Glutamatergic neuron (in vitro differentiated cells): ENCODE measurements at places on chromosomes 5 and 9. TPM values are rescaled to one million over a fixed set of nuclear protein-coding genes. Genes with fewer than 3 reads are reported as not detected.
A peak's percentile ranks its signal among the peaks of the same experiment; 100 is the strongest.

DNA sequence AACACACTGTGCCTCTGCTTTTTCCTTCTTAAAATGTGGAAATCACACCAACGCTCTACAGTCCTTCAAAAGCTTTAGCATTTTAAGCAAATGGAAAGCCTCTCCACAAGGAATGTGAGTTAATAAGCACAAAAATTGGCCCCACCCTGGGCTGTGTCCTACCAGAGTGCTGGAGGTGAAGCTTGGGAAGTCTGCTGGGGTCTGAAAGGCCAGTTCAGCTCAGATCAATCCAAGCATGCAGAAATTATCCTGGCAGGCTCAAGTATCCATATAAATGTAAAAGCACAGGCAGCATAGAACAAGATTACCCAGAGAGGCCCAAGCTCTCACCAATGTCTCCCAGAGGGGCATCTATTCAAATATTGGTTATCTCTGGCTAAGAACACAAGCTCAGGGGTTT, 98.5 kb downstream of the ESM1 start:
- no peak overlapping the region for H3K27ac ChIP-seq
- no peak overlapping the region for H3K4me3 ChIP-seq
- peaks cover 13% of the 10 kb centered on the region for H3K36me3 ChIP-seq
- H3K4me1 ChIP-seq = peaks cover 9% of the 10 kb centered on the region

DNA sequence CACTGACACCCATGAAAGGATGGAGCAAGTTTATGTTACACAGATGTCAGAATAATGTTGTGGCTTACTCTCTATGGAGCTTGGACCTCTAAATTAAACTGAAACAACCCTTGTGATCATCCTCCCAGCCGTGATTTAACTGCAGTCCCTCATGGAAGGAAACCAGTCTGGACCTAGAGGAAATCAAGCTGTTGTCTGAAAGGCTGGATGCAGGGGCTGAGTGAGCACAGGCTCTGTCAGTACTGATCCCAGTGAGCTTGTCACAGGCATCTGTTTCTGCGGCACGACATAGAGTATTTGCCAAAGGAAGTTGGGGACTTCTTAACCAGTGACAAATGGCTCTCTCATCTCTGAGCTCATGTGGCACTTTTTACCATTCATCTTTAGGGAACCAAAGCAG, 282.9 kb upstream of the MAP3K1 start:
- H3K27me3 ChIP-seq = peaks cover 3% of the 10 kb centered on the region
- H3K36me3 ChIP-seq = no peaks in the 10 kb centered on the region
- DNase-seq = no peak
- no peaks in the 10 kb centered on the region for H3K4me1 ChIP-seq

CACNA1B gene
- 84.4 TPM for total RNA-seq

GRCh38 chr5:112960863-112961504, 15.6 kb upstream of the DCP2 start:
- peak overlapping the region; percentile 100 for H3K27ac ChIP-seq
- peak overlapping the region; percentile 56 for H3K4me3 ChIP-seq
- DNase-seq = no peak

- H3K4me1 ChIP-seq = peaks cover 20% of the 10 kb centered on the region
- peaks cover 10% of the 10 kb centered on the region for H3K36me3 ChIP-seq
- H3K4me3 ChIP-seq = peak overlapping the region; percentile 10
- H3K27ac ChIP-seq = peak overlapping the region; percentile 20
Observed at GRCh38 chr5:71907001-71907588, 188.0 kb downstream of the CARTPT start.

RIMOC1 gene
- total RNA-seq = 45.5 TPM

SHOC1 gene
- not detected for total RNA-seq

DNA sequence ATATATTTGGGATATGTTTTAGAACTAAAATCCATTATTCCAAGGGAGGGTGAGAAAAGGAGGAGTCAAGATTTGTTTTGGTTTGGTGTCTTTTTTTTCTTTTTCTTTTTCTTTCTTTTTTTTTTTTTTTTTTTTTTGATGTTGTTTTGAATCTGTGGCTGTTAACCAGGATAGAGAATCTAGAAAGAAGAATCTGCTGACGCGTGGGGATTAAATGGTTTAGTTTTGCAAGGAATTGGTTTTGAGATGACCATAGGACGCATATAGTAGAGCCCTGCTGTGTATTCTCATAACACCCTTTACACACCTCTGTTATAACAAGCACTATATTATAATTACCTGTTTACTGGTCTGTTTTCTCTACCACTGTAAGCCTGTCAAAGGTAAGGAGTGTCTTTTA, 9.4 kb downstream of the RABGAP1 start:
- no peak overlapping the region for H3K4me3 ChIP-seq
- H3K27me3 ChIP-seq = no peaks in the 10 kb centered on the region
- peaks cover 6% of the 10 kb centered on the region for H3K4me1 ChIP-seq
- DNase-seq = no peak
- no peak overlapping the region for H3K27ac ChIP-seq

GRCh38 chr9:124210697-124211096, 47.1 kb upstream of the NEK6 start:
- peaks cover 2% of the 10 kb centered on the region for H3K27me3 ChIP-seq
- H3K36me3 ChIP-seq = peaks cover 4% of the 10 kb centered on the region
- H3K27ac ChIP-seq = no peak overlapping the region
- peaks cover 3% of the 10 kb centered on the region for H3K4me1 ChIP-seq
- H3K4me3 ChIP-seq = no peak overlapping the region

GRCh38 chr9:70532716-70533115, 118.3 kb upstream of the KLF9 start:
- no peak overlapping the region for H3K4me3 ChIP-seq
- H3K27me3 ChIP-seq = no peaks in the 10 kb centered on the region
- H3K27ac ChIP-seq = no peak overlapping the region
- H3K4me1 ChIP-seq = no peaks in the 10 kb centered on the region

NDOR1 gene
- total RNA-seq = 31.6 TPM

DNA sequence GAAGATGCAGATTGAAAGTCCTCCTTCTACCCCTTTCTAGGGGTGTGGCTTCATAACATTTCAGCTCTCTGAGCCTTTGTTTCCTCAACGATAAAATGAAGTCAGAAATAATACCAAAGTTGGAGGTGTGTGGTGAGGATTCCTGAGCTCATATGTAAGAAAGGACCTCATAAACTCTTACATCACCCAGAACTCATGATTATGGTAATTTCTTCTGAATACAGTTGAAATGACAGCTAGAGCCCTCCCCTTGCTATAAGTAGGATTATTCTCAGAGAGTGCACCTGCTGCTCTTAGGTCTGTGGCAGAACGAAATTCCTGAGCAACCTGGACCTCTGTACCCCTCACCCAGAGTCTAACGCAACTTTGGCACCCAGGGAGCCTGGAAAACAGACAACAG, 291.4 kb upstream of the KLF4 start:
- no peak for DNase-seq
- no peak overlapping the region for H3K4me3 ChIP-seq
- no peaks in the 10 kb centered on the region for H3K27me3 ChIP-seq
- H3K4me1 ChIP-seq = no peaks in the 10 kb centered on the region
- peaks cover 4% of the 10 kb centered on the region for H3K36me3 ChIP-seq
- no peak overlapping the region for H3K27ac ChIP-seq
